ENCODE measurements at places on chromosomes 4 and X.

GRCh38 chr4:15400981-15401671 lies 26.7 kb upstream of the C1QTNF7 start:
- DNase-seq, result peak; percentile 8

DNA sequence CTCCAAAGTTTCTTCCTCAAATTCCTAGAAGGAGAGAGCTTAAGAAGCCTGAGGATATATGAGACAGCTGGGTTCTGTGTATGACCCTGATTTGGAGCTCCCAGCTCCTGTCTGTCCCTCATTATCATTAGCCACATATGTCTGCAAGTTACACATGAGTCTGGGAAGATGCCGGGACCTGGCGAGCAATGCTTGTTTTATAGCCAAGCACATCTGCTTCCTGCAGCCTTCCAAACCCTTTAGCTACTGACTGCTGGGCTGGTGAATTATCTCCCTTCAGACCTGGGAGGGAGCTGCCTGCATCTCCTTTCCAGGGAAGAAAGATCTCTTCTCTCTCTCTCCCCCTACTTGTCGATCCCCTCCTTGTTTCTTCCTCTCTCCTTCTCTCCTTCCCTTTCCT lies 556.7 kb upstream of the BOD1L1 start:
- DNase-seq, result no peak

- DNase-seq, result no peak
These were observed 15.0 kb downstream of the TCEANC start for GRCh38 chrX:13667919-13668318.

- DNase-seq, result no peak
These were observed 9.7 kb upstream of the PLAC8 start for GRCh38 chr4:83124111-83124780.

- DNase-seq, result no peak
These were observed 125.2 kb downstream of the ELOVL6 start for GRCh38 chr4:110073053-110073845.

DNA sequence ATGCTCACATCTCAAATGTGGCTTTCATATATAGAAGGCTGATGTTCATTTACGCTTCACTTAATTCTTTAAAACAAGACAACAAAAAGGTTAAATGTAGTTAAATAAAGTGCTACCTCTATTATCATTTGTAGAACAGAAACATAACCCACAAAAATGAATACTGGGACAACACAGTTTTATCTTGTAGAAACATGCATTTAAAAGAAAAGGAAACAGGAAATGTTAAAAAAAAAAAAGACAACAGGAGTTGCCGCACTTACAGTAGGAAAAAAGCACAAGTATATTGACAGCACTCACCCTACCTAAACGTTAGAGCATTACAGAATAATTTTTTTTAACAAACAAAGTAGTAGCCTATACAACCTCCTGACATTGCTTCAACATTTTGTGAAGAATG lies 4.8 kb downstream of the THOC2 start:
- no peak for DNase-seq

DNA sequence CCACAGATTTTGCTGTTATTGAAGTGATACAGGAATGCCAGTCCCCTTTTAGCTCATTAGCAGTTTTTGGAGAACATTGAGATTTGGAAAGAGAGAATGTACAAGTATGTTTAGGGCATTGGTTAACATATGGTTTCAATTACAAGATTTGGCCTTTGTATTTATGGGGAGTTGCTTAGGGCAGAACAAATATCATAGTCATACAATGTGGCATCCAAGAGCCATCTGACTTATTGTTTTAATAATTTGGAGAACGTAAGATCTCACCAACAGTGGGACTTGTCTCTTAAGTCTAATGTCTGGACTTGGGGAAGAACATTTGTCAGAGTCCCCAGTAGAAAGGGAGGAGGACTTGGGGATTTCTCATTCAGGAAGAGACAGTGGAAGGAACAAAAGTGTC lies 166.1 kb downstream of the STK32B start:
- no peak for DNase-seq

DNA sequence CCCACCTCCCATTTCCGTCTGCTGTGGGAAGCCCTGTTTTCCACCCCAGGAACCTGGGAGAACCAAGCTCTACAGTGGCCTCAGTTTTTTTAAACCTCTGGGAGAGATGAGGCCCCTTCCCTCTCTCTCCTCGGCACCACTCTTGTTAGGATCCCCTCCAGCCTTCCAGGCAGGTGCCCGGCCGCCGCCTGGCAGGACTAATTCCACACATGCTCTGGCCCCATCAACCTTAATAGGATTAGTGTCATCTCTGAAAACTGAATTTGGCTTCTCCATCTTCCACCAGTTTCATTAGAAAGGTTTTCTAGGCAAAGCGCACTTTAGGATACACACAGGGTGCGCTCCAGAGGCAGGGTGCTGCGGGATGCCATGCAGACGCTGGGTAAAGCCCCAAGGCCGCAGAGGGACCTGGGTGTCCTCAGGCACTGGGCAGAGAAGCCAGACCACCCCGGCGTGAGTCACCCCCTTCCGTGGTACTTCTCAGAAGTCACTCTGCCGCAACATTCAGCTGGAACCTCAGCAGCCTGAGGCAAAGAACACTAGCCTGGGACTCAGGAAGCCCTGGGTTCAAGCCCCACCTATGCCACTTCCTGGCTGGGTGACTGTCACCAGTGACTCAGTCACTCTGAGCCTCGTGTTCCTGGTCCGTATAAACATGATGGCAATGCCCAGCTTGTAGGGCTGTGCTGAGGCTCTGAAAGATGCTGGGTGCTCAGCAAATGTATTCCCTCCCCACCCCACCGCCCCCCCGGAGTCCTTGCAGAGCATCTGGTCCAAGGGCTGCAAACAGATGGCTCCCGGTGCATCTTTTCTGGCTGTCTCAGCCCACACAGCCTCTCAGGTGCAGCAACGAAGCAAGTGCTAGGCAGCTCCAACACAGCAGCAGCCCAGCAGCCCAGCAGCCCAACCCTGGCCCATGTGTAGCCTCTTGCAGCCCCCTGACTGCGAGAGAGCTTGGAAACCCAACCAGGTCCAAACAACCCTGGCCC lies 29.1 kb downstream of the PPP2R2C start:
- DNase-seq, result no peak

DNA sequence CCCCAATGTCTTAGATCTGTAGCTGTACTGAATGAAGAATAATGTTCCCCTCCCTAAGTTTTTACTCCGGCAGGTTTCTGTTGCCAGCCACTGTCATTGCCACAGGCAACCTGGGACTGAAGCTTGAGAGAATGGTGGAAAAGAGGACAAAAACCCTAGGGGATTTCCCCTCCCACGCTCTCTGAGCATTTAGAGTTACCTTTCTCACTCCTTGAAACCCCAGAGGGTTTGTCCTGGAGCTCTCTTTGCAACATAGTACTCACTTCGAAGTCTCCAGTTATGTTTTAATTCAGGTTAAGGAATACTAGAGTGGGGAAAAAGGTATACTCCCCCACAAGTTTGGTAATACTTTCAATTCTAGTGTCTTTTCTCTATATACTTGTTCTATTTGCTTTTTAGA lies 31.5 kb downstream of the F8 start:
- no peak for DNase-seq

DNA sequence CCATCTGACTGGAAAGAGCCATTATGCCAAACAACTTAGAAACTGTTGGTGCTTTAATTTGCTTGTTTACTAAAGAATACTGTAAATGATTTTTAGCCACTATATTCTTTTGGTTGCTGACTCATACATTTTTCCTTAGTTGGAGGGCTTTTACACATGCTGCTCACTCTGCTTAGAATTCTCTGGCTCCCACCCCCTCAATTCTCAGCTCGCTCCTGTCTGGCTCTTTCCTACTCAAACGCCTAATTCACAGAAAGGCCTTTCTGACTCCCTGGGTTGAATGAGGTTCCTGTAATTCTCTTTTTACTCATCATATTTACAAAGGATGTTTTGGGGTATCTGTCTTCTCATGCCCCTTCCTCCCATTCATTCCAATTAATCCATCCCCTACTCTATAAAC lies 26.1 kb upstream of the PARM1 start:
- no peak for DNase-seq

GRCh38 chrX:53440621-53441517 lies 6.7 kb upstream of the HSD17B10 start:
- DNase-seq, result no peak

DNA sequence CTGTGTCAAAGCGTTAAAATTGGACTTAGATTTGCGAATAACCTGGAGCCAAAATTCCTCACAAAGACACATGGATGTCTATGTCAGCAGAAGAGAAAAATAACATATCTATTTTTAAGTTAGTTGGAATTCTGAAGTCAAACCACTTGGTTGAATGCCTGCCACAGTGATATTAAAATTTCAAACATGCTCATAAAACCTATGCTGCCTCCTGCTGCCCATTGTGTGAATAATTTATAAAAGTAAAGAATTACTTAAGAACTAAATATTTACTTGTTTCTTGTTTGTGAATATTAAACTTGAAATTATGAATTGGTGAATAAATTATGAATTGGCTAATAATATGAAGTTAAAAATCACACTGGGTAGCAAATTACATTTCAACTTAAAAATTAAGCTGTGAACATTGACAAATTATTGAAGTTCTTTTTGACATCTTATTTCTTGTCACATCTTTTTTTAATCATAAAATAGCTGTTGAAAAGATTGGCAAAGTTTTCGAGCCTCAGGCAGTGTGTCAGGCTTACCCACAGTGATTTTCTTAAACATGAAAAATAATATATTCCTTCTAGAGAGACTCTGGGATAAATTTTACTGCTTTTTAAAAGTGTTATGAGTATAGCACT lies 35.4 kb downstream of the FABP2 start:
- DNase-seq, result no peak

DNA sequence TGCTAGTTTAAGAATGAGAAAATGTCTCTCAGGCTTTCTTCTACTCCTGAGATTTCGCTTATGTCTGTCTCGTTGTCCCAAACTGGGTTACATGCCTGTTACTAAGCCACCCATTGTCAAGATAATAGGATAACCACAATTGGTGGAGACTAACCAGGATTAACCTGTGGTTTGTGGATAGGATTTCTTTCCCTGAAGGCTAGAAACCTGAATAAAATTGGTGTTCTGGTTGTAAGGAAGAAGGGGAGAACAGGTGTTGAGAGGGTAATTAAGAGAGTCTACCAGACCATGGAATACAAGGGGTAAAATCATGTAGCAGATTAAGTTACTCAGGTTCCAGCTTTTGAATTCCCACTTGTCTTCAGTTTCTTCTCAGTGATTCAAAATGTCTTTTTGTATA lies 225.4 kb downstream of the CPE start:
- DNase-seq, result no peak

- DNase-seq, result no peak
These were observed 58.8 kb upstream of the MXD4 start for GRCh38 chr4:2320746-2321145.

- DNase-seq, result no peak
These were observed 14.9 kb downstream of the ADAM29 start for GRCh38 chr4:174933083-174933482.

- no peak for DNase-seq
These were observed 127.2 kb downstream of the FNIP2 start for GRCh38 chr4:158895797-158896576.

GRCh38 chr4:39342731-39343130 lies 23.4 kb downstream of the RFC1 start:
- no peak for DNase-seq

DNA sequence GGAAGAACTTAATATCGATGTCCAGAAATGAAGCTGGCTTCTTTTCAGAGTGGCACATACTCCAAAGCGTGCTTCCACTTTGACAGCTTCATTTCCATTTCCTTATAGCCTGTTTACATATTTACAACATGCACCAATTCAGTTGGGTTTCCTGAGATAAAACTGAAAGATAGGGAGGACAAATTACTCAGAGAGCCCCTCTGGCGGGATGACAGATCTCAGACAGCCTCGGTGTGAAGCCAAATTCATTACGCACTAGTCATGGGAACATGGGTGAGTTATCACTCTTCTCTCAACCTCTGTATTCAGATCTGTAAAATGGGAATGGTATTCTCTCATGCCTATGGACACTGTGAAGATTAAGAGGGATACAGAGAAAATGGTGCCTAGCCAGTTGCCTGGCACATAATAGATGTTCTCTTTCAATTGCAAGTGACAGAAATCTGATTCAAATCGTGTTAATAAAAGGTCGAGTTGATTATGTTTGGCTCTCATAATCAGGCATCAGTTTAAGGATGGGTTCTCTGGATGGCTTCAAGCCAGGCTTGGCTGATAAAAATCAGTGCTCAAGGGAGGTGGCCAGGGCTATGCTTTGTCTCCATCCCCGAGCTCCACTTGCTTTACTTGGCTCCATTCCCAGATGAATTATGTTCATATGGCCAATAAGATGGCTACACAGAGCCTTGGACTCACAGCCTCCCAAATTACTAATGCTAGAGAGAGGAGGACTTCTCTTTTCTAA lies 132.2 kb upstream of the C1QTNF7 start:
- no peak for DNase-seq

DNA sequence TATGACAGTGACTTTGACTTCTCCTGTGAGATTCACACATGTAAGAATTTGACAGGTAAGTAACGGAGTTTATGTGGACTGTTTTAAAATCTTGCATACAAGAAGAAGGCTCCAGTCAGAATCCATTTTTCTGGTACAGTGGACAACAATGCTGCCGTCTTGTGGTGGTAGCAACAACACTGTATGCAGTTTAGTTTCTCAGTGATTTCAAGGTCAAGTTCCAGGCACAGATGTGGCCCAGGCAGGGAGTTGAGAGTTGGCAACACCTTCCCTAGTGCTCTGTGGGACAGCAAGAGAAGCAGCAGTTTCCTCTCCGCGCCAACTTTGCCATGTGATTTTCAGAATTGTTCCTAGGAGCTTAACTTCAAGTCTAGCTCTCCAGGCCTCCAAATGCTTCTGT lies 56.0 kb upstream of the STPG2 start:
- no peak for DNase-seq

DNA sequence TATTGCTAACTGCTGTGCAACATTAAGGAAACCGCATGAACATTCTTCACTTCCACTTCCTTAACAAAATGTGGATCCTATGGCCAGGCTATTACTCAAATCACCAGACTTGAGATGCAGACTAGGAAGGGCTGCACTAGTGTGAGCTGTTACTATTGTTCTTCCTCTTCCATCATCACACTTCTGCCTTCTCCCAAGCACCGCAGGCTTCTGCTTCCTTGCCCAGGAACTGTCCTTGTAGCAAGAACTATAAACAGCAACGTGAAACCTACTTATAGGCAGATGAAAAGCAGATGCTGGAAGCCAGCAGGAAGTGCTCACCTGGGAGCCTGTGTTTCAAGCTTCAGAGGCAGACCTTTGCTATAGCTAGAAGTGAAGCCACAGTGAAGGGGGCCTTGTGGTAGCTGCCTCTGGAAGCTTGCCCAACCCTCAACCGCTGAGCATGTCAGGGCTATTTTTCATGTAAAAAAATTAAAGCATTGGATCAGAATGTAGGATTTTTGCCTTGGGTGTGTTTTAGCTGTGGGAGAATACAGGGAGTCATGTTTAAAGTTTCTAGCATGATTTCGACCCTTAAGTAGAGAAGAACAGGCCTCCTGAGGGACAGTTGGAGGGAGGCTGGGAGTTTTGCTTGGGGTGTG lies 43.9 kb downstream of the CLNK start:
- no peak for DNase-seq
